Psoas muscle (tissue), 8 donors: ENCODE measurements at places on chromosomes 12 and 14. TPM values are rescaled to one million over a fixed set of nuclear protein-coding genes. Genes with fewer than 3 reads are reported as not detected.

- DNase-seq: no peak
Observed at GRCh38 chr14:80378084-80378690, 166.9 kb upstream of the DIO2 start.

DNA sequence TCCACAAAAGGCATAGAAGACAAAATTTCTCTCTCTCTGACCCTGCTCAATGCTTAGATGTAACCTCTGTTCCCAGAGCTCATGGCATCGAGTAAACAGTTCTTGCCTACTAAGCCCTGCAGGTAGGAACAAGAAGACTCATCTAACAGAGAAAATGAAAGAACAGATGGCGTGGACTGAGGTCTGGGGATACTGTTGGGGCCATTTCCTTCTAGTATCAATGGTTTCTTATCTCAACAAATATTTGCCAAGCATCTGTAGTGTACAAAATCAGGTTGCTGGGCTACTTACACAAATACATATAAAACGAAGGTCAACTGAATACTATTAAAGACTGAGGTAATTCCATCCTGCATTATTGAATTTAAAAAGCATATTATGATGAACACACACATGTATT is 93.3 kb downstream of the RIMBP2 start:
- DNase-seq: no peak

DNA sequence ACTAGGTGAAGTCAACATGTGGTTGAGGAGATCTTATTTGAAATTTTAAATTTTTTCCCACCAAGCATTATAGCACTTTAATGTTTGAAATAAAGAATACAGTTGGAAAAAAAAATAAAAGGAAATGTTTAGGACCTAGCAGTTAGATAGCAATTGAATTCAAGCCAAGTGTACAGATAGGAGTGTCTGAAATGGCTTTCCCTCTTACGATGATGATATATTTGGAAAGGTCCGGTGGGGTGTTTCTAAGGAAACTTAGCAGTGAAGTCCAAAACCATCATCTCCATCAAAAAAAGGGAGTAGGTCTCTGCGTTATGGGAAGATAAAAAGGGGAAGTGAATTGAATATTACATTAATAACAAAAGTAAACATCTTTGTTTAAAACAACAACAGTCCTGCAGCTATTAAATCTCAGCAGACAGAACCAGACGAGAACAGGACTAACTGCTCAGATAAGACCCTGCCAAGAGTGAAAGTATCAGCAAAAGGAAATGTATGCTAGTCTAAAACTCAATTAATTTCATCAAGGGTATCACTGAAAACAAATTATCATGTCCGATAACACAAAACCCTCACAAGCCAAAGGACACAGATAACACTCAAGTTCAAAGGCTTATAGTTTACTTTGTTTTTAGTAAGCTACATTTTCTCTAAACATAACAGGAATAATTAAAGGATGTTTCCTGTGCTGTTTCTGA is 242.0 kb downstream of the BMP4 start:
- DNase-seq: no peak

- no peak for DNase-seq
Observed at GRCh38 chr12:79424109-79424721, 266.5 kb downstream of the PAWR start.

DNA sequence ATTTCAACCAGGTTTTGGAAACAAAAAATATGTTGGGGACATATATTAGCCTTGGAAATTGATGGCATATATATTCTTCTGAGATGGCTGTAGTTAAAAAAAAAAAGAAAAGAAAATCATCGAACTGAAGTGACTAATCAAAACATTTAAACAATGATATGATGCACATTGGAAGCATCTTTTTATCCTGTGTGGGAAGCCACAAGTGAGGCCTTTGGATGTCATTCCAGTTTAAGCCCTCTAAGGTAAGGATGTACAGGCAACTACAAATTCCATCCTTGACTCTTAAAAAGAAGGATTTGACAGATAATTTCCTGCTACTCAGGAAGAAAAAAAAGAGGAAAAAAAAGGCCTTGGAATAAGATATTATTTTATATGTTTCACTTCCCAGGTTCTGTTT is 9.6 kb upstream of the PTPRB start:
- no peak for DNase-seq

GRCh38 chr14:52852810-52853521 is 61.6 kb upstream of the GNPNAT1 start:
- DNase-seq: no peak

GRCh38 chr14:90518941-90519256 is 122.1 kb downstream of the CALM1 start:
- no peak for DNase-seq

DNA sequence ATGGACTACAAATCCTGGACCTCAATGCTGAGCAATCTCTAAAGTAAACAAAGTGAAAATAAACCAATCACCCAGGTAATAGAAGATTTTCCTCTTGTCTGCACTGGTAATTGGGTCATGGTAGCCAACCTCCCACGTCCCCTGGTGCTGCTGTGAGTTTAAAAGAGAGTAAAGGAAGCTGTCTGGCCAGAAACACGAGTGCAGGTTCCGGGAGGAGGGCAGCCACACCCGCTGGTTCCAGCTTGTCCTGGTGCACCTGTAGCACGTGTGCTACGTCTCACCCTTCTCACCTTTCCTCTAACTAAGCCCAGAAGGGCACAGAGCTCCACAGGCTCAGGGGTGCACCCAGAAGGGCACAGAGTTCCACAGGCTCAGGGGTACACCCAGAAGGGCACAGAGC is 5.4 kb downstream of the CRACR2A start:
- no peak for DNase-seq

- no peak for DNase-seq
Observed at GRCh38 chr12:108768591-108769500, 37.5 kb upstream of the CORO1C start.

GRCh38 chr12:54261815-54262402 is 18.0 kb downstream of the CBX5 start:
- no peak for DNase-seq

DNA sequence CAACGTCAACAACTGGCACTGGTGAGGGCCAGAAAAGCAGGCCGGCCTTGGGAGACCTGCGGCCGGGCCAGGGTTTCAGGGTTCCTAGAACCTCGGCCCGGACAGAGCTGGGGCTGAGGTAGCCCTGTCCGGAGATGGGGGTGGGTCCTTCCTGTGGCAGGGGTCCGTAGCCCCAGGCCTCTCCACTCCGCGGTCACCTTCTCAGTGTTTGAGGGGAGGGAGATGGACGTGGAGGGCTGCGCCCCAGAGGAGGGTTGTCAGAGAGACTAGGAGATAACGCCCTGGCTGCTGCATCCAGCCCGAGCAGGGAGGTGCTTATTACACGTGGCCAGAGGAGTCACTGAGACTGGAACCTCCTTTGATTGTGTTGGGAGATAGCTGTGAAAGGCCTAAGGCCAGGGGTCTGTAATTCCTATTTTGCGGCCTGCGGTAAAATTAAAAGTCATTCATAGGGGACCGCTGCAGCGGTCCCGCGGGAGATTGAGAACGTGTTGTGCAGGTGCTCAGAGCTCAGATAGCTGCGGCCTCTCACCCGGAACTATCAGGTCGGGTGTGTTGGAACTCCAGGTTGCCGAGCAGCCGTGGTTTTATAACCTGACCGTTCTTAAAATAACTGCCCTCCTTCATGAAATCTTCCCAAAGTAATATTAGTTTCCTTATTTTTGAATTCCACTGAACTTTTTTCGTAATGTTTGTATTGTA is 507 bp downstream of the AHSA1 start:
- peak; percentile 67 for DNase-seq

DNA sequence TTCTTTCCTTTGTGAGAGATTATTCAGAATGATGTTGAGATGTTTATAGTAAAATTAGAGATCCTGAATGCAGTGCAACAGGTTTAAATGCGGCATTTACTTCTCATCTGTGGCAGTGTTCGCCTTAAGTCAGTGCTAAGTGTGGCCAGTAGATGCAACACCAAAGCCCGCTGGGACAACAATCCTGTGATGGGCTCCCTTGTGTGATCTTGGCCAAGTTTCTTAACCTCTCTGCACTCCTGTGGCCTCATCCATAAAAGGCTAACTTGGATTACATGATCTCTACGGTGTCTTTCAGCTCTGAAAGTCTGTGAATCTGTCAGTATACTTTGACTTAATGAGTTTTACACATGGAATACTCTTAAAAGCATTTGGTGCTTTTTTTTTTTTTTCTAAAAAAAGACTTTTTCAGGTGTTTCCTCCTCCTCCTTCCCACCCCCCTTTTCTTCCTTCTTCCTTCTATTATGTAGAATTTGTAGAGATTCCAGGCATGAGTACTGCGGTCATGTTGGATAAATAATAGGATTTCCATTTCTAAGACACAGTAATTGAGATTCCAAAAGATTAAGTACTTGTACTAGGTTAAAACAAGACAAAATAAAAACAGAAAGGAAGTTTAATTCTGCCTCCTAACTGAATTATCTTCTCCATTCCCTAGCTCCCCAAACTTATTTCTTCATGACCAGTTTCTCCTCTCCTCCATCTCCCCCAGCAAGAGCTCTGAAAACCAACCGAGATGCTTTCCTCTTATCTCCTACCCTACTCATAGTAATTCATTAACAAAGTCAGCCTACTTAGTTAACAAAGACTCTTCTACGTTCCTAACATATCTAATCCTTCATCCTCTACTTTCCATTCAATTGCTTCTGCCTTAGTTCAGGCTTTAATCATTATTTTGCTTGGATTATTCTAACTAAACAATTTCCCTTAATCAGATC is 42.2 kb upstream of the NAV3 start:
- DNase-seq: no peak

DNA sequence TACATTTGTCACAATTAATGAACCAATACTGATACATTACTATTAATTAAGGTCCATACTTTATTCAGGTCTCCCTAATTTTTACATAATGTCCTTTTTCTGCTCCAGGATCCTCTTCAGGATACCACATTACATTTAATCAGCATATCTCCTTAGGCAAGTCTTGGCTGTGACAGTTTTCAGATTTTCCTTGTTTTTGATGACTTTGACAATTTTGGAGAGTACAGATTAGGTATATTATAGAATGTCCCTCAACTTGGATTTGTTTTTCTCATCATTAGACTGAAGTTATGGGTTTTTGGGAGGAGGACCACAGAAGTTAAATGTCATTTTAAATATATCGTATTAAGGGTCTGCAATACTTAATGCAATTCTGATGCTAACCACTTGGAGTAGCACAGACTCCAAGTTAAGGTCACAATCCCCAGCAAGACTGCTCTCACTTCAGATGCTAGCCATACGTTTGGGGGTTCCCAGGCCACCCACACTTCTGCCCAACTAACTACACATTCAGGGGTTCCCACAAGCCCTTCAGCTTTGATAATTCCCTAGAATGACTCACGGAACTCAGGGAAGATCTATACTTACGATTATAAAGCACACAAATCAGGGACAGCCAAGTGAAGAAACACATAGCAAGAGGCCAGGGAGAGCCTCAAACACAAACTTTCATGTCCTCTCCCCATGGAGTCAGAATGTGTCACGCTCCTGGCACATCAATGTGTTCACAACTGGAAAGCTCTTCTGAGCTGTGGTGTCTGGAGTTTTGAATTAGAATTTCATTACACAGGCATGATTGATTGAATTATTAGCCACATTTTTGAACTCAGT is 17.0 kb upstream of the NUBPL start:
- no peak for DNase-seq

- no peak for DNase-seq
Observed at GRCh38 chr14:71799841-71800240, 132.4 kb upstream of the RGS6 start.

DNA sequence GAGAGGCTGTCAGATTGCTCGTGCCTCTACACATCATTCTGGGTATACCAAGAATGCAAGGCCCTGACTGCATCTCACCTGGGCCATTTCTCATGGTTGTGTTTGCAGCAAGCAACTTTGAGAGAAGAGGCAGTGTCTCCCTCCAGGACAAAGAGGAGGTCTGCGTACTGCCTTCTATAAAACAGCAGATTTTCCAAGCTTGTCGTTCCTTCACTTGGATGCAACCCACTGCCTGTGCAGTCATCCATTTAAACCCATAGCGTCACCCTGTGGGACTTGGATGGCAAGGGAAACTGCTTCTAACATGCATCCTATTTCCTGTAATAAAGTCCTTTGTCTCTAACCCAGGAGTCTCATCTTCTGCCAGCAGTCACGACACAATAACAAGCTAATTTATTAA is 1.3 kb downstream of the POMT2 start:
- DNase-seq: no peak

GRCh38 chr14:106166232-106166631 is 639.8 kb downstream of the TMEM121 start:
- no peak for DNase-seq

DNA sequence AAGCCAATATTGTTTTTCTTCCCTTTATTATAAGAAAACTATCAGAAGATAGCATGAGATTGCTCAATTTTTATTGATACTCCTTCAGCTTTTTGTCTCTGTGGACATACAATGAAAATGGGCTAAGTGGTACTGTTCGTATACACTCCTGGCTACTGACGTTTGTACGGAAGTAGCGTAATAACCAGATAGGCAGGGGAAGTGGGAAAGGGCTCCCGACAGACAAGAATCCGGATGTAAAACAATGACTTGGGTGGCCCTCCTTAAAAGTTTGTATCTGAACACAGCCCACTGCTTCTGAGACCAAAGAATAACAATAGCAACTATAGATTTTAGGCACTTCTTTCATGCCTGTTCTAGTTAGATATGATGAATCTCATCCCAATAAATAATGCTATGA is 99.6 kb downstream of the RPS6KA5 start:
- no peak for DNase-seq

DNA sequence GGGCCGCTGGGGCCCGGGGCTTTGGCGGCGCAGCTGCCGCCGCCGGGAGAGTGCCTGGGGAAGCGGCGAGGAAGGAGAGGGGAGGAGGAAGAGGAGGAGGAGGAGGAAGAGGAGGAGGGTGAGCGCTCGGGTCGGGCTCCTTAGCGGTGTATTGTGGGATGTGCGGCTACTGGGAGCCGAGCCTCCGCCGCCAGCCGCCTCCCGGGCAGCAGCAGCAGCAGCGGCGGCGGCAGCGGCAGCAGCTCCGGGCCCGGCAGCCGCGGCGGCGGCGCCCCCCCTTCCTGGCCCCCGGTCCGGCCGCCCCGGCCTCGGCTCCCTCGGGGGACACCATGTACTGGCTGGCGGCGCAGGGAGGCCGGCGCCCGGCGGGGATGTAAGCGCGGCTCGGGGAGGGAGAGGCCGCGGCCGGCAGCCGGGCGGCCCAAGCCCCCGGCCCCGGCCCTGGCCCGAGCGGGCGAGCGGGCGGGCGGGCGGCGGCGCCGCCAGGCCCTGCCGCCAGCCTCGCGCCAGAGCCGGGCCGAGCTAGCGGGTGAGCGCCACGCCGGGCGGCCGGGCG is at the start of gene SETD1B:
Gene SETD1B, plus strand, starts transcription at position 149 of the 556 bp plus-strand sequence. CDS start 729 bp downstream, outside the sequence.
- peak; percentile 84 for DNase-seq

- no peak for DNase-seq
Observed at GRCh38 chr12:64059685-64060084, 162.4 kb downstream of the KICS2 start.

DNA sequence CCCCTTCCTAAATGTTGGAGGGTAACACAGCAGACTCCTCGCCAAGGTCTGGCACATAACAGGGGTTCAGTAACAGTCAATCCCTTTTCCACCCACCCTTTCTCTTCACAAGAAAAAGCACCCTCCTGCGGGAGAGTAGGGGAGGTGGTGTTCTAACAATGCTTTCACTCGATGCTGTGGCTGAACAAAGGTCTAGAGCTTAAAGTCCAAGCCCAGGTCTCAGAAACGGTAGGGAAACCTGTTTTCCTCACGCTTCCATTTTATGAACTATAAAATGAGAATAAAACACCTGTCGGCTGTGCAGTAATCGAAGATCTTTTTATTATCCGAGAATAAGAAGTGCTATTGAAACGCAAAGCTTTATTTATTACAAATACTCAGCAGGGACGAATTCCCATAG is 20.9 kb upstream of the CACNA2D4 start:
- no peak for DNase-seq

Gene MYH6
- 245 TPM for total RNA-seq

Gene GPR65
- 0.34 TPM for total RNA-seq

Gene GALNT16
- 1.7 TPM for total RNA-seq

Gene SMCO2
- total RNA-seq: not detected

Gene PPM1A
- total RNA-seq: 133 TPM

Gene KRT6C
- total RNA-seq: not detected

Gene CCDC196
- total RNA-seq: not detected

Gene RNU4-1
- total RNA-seq: 1,144 TPM
